ENCODE measurements at places on chromosomes 7 and 10.
A peak's percentile ranks its signal among the peaks of the same experiment; 100 is the strongest.

DNA sequence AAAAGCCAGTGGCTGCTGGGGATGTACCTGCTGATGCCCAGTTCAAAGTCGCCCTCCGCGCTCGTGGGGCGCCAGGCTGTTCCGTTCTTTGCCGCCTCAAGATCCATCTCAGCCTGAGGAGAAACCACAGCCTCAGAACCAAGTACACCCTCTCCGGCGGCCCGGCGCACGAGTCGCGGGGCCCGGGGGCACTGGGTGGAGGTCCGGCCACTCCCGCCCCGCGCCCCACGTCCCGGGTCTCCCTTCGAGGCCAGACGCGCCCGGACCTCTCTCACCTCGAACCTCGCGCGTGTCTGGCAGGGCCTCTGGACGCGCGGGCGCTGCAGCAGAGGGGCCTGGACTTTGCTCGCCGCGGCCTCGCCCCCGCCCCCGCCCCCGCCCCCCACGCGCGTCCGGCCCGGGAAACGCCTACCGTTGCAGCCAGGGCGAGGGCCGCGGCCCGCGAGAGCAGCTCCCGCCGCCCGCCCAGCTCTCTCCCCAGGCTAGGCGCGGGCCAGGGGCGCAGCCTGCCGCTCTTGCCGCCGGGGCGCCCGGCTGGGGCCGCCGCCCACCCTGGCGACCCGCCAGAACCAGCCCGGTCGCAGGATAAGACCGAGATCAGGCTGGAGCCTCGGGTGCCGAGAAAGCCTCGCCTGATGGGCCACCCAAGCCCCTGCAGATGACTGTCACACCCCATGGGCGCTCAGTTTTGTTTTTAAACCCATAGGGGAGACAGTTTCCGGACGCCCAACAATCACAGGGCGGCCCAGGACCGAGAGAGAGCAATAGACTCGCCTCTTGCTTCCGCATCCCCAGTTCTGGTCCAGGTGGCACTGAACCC, at the start of gene ABCB4:
Gene ABCB4, minus strand, starts transcription at position 322 of the 820 bp plus-strand sequence. Its CDS starts 215 bp downstream, at position 107.
- peak; percentile 28 for DNase-seq

- DNase-seq = no peak
Measured at GRCh38 chr7:149355390-149356048, 93.5 kb downstream of the ZNF783 start.

GRCh38 chr10:31929261-31930022, 811 bp upstream of the ARHGAP12 start:
- DNase-seq = peak; percentile 69

DNA sequence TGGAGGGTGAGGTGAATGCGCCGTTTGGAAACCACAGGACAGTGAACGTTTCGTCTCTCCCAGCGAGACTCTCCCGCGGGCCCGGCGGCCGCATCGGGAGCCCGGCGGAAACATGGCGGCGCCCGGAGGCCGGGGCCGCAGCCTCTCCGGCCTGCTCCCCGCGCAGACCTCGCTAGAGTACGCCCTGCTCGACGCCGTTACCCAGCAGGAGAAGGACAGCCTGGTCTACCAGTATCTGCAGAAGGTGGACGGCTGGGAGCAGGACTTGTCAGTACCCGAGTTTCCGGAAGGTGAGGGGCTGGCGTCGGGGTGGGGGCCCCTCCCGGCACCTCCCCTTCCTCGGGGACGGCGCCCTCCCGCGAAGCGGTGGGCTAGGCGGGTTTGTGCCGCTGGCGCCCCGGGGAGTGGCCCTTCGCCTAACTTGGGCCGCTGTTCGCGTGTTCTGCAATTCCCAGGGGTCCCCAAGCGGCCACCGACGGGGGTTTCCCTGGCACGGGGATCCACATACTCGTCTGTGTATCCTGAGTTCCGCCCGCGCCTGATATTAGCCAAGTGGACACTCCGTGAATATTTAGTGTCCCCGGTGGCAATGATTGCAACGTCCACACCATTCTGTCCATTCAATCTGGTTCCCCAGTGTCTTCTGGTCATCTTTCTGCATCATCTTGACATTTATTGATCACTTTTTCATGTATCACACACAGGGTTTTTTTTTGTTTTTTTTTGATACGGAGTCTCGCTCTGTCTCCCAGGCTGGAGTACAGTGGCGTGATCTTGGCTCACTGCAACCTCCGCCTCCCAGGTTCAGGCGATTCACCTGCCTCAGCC, 514 bp downstream of the NHLRC2 start:
- peak; percentile 57 for DNase-seq

DNA sequence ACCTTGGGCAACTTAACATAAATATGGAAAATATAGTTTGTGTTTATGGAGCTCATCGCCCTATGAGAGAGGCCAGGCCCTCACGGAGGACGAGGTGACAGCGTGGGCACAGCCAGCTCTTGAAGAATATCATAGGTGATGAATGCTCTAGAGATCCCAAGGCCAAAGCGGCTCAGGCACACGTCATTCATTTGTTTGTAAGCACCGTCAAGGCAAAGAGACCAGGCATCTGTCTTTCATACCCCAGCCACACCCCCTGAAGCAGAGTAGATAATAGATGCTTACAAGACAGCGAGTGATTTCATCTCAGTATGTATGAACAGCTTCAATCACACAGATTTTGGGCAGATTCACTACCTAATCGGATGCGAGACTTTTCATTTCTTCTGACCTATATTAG, 242.1 kb upstream of the C7orf33 start:
- DNase-seq = no peak

DNA sequence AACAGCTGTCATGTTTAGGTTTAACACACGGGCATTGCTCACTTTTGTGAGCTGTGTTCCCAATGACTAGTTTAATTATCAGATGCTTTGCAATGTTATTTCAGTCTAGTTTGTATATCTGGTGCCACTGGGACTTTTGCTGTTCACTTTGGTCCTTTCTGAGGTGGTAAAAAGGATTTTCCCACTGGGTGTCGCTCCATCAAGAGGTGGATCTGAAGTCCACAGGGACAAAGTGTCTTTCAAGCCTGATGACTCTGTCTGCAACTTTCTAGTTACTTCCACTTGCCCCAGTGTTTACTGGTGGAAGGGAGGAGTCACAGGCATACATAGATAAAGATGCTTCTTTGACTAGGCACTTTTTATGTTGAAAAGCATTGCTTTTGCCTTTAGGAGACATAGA, 242.2 kb downstream of the HGF start:
- no peak for DNase-seq

DNA sequence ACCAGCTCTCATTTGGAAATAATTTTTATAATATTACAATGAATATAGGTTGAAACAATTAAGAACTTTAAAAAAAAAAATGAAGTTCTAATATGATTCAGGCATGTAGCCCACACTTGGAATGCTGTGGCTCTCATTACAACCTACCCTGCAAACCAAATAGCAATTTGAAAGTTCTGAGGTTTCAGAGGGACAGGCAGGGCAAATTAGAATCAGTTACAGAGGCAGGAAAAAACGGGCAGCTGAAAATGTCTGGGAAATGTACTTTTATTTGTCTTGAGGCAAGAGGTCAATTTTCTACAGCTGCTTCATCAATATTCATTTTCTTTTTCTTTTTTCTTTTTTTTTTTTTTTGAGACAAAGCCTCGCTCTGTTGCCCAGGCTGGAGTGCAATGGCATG, 95.3 kb downstream of the PIP4K2A start:
- no peak for DNase-seq

DNA sequence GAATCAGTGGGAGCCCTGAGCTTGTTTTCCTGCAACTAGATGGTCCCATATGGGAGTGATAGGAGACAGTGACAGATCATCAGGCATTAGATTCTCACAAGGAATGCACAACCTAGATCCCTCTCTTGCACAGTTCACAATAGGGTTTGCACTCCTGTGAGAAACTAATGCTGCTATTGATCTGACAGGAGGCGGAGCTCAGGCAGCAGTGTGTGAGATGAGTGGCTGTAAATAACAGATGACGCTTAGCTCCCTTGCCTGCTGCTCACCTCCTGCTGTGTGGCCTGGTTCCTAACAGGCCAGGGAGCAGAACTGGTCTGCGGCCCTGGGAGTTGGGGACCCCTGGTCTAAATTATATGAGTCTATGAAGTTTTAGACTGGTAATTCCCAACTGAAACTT, 3.9 kb downstream of the MIOS start:
- no peak for DNase-seq

DNA sequence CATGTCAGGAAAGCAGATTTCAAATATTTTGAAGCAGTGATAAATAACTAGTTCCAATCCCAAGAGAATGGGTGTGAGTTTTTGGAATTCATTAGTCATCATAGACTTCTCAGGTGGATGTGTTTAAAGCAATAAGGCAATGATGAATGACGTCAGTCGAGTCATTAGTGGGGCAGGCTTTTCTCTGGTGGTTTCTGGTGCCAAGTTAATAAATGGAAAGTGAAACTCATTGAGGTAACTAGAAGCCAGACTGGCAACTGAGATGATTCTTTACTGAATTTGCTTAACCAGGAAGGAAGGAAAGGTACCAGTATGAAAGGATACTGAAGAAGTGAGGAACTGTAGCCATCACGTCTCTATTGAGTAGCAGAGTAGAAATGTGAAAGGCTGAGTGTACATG, 311.0 kb downstream of the GPAM start:
- DNase-seq = no peak

GRCh38 chr7:7812112-7812511, 93.7 kb upstream of the RPA3 start:
- no peak for DNase-seq

DNA sequence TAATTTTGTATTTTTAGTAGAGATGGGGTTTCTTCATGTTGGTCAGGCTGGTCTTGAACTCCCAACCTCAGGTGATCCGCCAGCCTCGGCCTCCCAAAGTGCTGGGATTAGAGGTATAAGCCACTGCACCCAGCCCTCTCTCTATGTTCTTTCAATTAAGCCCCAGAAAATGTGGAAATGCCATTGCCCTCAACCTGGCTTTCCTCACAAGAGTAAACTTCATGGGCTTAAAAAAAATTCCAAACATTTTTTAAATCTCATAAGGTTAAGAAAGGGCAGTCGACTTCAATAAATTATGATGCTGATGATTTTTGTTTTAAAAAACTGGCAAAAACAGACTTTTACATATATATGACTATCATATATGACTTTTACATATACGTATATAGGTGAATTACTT, 107.6 kb downstream of the TES start:
- no peak for DNase-seq

DNA sequence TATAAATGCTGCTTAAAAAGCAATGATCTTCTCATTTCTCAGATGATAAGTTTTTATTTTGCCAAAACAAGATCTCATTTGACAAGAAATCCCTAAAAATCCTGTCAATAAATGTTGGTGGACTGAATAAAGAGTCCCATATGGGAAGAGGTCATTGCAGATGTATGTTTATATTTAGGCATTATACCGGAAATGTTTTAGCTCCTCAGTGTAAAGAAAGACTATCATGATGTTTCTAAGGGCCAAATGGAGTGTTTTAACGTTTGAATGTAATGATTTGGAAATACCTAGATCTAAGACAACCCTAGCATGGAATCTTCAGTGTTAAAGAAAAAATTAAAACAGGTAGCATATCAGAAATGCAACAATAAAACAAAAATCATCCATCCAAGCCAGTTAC, 457.8 kb upstream of the NFE2L3 start:
- DNase-seq = no peak

GRCh38 chr7:137839903-137840779, 6.6 kb downstream of the DGKI start:
- DNase-seq = no peak

DNA sequence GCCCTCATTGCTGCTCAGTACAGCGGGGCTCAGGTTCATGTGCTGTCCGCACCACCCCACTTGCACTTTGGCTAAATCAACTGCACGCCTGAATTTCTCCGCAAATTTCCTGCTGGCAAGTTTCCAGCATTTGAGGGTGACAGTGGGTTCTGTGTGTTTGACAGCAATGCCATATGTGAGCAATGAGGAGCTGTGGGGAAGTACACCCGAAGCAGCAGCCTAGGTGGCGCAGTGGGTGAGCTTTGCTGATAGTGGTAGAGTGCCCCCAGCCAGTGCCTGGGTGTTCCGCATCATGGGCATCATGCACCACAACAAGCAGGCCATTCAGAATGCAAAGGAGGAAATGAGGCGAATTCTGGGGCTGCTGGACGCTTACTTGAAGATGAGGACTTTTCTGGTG, 103.9 kb upstream of the POT1 start:
- no peak for DNase-seq

GRCh38 chr7:113875224-113875623, 43.6 kb downstream of the PPP1R3A start:
- no peak for DNase-seq

DNA sequence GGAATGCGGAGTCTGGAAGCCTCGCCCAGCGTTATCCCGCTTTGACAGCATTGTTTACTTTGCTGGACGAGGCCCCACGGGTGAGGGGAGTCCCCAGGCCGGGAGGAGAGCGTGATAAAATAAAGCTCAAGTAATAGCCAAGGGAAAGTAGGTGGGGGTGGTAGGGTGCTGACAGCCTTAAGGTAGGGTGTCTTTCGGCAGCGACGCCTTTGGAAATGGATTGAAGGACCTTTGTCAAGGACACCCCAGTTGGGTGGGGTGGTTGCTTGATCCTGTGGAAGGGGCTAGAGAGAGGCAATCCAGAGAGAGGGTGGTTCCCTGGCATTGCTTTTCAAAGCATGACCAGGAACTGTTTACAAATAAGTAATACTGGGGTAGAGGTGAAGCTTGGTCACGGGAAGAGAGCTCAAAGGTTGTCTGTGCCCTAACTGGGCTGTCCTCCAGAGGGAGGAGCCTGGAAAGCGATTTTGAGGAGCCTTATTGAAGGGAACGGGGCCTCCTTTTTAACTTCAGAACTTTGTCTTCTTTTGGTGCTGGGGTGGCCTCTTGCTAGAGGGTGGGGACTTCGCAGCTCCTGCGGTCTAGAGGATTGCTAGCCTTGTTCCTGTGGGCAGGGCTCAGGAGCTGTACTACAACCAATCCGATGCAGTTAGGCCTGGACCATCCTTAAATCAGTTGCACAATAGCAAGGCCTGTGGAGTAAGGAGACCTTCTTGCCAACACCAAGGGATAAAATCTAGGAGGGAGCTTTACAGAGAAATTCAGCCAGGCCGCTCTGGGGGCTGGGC, 1.3 kb downstream of the EIF4EBP2 start:
- peak; percentile 97 for DNase-seq

- DNase-seq = no peak
Measured at GRCh38 chr10:37700886-37701780, 156.3 kb downstream of the ZNF248 start.

- no peak for DNase-seq
Measured at GRCh38 chr7:47502240-47502877, 79.6 kb downstream of the TNS3 start.

DNA sequence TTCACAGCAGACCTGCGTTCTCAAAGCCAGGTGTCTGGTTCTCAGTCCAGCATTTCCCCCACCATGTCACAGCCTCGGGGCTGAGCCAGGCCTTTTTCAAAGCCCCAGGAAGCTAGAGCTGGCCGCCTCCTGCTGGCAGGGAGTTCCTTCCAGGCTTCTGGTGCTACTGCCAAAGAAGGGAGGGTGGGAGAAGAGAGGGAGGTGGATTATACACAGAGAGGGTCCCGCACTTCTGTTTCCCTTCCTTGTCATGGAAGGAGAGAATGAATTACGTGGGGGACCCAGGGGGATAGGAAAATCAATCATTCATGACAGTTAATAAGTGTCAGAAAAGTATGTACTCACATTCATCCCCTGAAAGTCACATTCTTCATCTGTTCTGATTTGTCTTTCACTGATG, 600 bp upstream of the LGI1 start:
- DNase-seq = no peak

All from foreskin fibroblast (primary cell).